ENCODE measurements at places on chromosomes 4 and X. TPM values are rescaled to one million over a fixed set of nuclear protein-coding genes. Genes with fewer than 3 reads are reported as not detected.

PRRG3 gene
- total RNA-seq = 1.7 TPM

- DNase-seq = peak; percentile 54
Observed at GRCh38 chr4:185086053-185086452, 57.0 kb upstream of the SLC25A4 start.

GRCh38 chr4:164770010-164770724, 16.2 kb downstream of the SMIM31 start:
- no peak for DNase-seq

- no peak for DNase-seq
Observed at GRCh38 chrX:30627818-30628652, 25.2 kb upstream of the GK start.

DNA sequence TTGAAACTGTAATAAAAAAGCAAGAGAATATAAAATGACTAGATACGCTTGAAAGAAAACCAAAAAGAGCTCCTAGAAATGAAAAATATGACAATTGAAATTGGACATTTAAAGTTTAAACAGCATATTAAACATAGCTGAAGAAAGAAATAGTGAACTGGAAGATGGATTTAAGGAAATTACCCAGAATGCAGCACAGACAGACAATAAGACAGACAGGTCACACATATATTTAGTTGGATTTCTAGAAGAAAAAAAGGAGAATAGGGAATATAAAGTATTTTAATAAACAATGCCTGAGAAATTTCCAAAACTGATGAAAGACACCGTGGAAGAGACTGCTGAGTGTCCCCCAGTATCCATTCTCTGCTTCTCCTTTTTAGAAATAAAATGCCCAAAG, 6.6 kb downstream of the DUSP9 start:
- no peak for DNase-seq

GRCh38 chr4:139301821-139302611, at the start of gene NDUFC1:
NDUFC1 (minus strand) TSS chr4:139302477; CDS start chr4:139295798, 6,679 bp downstream.
- DNase-seq = peak; percentile 79

OPRPN gene
- total RNA-seq = not detected

DNA sequence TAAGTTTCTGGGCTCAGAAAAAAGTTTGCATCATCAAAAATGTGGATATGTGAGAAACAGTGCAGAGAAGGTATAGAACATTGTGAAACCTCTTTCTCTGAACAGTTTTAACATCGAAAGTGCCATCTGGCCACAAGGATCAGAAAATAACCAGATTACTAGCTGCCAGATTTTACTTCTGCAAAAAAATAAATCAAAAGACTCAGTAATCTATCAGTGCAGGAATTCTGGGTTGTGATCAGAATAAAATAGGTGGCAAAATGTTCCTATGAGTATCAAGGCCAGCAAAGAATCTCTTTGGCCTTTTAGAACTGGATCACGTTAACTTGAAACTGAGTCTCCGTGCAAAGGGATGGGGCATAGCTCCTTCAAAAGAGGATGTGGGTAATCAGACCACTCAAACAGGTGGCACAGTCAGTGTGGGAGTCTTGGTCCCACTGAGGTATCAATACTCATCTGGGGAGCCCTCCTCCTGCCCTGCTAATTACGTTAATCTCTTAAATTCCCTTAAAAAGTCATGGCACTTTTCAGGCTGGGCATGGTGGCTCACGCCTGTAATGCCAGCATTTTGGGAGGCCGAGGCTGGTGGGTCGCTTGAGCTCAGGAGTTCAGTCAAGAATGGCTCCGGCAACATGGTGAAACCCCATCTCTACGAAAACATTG, 26.7 kb upstream of the RBM47 start:
- DNase-seq = no peak

ATOH1 gene
- total RNA-seq = not detected

NWD2 gene
- 0.63 TPM for total RNA-seq

GRCh38 chrX:17104433-17104832, 158.0 kb downstream of the REPS2 start:
- DNase-seq = no peak

DNA sequence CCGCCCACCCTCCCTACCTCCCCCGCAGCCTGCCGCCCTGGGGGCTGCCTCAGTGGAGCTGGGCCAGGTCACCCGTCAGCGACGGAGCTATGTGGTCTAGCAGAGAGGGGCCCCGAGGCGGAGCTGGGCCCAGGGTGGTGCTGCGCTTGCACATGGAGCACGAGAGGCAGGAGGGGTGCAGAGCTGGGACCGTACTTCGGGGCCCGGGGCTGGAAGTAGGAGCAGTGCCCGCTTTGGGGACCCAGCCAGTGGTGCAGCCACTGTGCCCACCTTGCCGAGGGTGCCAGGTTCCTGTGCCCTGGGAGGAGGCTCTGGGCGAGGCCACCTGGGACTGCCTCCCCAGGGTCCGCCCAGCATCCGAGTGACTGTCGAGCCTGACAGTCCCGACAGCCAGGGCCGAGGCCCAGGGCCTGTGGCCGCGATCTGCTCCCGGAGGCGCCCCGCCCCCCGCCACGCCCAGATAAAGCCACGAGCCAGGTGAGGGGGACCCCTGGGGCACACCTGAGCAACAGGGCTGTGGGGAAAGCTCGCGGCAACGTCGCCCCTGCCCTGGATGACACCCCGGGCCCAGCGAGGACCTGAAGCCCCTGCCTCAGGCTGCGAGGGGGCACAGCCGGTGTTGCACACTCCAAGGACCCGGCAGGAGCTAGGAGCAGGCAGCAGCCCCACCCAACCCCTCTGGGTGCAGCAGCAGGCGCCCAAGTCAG, 117.5 kb downstream of the DNAAF6 start:
- DNase-seq = no peak

DNA sequence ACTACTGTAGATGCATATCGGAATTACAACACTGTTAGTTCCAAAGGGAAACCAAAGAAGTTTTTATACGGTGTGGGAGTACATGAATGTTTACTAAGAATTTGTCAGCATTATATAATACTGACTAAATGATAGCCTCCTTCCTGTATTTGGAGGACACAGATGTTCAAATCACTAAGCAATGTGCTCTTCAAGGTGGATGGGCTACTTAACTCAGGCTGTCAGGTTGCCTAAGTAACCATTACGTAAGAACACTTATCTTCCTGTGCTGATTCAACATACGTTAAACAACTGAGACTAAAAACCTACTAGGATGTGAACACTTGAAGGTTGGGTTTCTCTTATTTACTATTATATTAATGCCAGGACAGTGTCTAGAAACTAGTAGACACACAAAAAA, 81.9 kb upstream of the HPGD start:
- DNase-seq = no peak

GRCh38 chr4:149248191-149248764, 567.4 kb downstream of the IQCM start:
- no peak for DNase-seq

DNA sequence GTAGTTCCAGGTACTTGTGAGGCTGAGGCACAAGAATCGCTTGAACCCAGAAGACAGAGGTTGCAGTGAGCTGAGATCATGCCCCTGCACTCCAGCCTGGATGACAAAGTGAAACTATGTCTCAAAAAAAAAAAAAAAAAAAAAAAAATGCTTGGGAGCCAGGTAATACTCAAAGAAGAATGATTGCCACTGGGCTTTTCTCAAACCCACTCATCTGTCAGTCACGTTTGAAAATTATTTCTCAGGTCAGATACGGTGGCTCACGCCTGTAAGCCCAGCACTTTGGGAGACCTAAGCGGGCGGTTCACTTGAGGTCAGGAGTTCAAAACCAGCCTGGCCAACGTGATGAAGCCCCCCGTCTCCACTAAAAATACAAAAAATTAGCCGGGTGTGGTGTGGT, 155.7 kb downstream of the RELL1 start:
- DNase-seq = no peak

MND1 gene
- 8.3 TPM for total RNA-seq

DNA sequence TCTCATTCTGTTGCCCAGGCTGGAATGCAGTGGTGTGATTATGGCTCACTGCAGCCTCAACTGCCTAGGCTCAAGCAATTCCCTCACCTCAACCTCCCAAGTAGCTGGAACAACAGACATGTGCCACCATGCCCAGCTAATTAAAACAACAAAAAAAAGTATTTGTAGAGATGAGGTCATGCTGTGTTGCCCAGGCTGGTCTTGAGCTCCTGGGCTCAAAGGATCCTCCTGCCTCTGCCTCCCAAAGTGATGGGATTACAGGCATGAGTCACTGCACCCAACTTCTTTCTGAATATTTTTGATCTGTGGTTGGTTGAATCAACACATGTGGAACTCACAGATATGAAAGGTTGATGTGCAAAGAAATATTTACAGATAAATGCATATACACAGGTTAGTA, 18.5 kb upstream of the SEPTIN11 start:
- DNase-seq = no peak

DNA sequence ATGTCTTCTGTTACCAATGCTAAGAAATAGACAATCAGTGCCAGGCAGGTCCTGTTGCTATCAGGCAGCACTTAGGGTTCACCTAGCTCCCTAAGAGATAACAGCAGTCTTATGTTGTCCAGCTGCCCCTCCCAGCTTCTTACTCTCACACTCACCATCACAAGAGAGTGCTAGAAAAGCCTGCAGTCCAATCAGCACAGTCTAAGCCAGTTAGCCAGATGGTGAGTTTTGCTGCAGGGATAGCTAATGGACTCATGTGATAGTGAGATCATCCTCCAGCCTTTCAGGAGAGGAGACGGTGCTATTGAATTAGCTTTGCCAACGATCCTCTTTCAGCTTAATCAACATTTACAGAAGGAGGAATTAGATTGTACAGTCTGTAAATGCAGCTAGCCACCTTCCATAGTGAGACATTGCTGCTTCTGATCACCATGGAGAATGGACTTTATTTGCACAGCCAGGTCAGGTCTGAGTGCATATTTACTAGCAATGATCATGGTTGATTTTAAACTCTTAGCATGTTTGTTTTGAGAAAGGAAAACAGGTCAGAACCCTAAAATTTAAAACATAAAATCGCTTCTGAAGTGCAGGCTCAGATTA, 438.3 kb downstream of the CENPC start:
- DNase-seq = no peak

- no peak for DNase-seq
Observed at GRCh38 chr4:55395218-55395528, 584 bp upstream of the TMEM165 start.

DNA sequence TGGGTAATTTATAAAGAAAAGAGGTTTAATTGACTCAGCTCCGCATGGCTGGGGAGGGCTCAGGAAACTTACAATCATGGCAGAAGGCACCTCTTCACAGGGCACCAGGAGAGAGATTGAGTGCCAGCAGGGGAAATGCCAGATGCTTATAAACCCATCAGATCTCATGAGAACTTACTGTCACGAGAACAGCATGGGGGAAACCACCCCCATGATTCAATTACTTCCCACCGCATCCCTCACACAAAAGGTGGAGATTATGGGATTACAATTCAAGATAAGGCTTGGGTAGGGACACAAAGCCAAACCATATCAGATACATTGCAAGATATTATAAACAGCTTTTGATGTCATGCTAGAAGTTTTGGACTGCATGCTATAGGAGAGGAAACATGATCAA, 204.3 kb downstream of the VEGFC start:
- no peak for DNase-seq

GRCh38 chr4:114839986-114840385, 241.4 kb downstream of the UGT8 start:
- DNase-seq = no peak

TLR10 gene
- not detected for total RNA-seq

DNA sequence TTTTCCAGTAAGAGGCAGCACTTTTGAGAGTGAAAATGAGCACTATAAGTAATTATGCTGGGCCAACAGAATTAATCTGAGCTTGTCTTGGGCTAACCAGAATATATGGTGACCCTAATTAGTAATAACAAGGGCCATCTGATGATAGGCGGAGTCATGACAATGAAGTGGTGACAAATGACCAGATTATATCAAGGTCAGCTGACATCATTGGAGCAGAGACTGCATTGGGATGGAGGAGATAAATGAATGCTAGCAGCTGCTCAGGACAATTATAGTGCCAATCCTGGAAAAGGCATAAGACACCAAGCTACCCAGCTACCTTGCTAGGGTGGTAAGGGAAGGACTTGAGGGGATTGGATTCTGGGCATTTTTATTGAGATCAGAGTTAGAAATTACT, 1548.7 kb downstream of the RPA4 start:
- DNase-seq = no peak

DNA sequence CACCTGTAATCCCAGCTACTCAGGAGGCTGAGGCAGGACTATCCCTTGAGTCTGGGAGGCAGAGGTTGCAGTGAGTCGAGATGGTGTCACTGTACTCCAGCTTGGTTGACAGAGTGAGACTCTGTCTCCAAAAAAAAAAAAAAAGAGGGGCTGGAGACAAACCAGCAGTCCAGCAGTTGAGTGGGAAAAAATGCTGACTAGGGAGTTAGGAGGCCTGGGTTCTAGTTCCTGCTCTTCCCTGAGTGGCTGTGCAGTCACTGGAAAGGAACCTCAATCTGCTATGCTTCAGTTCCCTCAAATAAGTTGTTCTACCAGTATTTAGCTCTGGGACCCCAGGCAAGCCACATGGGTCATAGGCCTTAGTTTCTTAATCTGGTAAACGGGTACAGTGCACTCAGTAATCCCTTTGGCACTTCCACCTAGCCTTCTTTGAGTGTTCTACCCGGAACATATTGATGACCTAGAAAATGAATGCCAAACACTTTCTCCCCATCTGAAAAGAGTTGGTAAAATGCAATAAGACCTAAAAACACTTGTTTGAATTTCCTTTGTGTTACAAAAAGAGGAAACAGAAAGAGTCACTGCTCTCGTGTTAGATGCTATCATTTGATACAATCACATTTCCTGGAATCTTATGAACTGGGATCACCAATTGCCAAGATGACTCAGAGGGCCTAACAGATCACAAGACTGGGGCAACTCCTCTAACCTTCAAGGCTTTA, 99.3 kb upstream of the EGFL6 start:
- DNase-seq = no peak

Measured in testis (tissue), 5 donors.